ENCODE measurements at places on chromosomes 11 and 22.

DNA sequence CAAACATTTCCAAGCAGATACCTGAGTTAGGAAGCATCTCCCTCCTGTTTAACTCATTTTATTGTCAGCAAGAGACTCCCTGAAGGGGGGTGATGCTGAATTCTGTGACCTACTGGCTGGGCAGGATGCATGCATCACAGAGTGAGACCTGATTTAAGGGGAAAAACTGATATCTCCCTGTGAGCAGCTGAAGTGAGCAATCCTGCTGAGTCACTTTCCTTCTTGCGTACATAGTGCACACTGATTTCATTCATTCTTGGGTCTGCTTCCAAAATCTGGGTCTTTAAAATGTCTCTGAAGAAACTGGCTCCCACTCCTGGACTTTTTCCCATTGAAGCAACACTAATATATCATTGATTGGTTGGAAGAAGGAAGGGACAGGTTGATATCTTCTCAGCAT, 23.3 kb downstream of the P4HA3 start:
- DNase-seq = no peak

- no peak for DNase-seq
Observed at GRCh38 chr11:76088511-76088910, 117.8 kb downstream of the WNT11 start.

DNA sequence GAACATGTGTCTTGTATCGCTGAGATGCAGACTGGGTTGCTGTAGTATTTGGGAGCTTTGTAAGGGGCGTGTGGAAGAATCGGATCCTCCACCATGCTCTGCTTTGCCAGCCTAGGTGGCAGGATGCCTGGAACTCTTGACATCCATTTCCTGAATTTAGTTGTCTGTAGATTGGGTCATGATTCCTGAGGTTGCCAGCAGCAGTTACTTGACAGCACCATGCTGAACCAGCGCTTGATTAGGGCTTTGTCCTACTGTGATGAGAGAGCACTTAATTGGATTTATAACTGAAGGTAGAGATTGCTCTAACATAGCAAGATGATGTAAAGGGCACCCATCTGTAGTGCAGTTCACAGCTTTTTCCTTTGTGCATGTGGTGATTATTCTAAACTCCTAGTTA, 75.6 kb upstream of the HORMAD2 start:
- no peak for DNase-seq

- DNase-seq = no peak
Observed at GRCh38 chr11:71307811-71308645, 55.7 kb upstream of the SHANK2 start.

DNA sequence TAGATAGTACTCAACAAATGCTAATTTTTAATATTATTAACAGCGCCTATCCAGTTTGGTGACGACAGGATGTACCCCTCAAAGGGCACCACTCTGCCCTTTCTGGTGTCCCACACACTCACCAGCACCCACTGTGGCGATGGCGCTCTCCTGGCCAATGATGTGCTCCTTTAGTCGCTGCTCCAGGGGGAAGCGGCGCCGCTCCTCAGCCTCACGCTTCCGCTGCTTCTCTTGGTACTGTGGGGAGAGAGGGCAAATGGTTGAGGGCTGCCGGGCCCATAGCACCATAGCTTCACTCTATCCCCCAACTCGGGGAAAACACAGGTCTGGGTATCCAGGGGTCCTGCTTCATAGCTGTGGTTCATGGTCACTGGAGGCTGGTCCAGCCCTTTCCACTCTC, 73.0 kb upstream of the PHOX2A start:
- DNase-seq = no peak

DNA sequence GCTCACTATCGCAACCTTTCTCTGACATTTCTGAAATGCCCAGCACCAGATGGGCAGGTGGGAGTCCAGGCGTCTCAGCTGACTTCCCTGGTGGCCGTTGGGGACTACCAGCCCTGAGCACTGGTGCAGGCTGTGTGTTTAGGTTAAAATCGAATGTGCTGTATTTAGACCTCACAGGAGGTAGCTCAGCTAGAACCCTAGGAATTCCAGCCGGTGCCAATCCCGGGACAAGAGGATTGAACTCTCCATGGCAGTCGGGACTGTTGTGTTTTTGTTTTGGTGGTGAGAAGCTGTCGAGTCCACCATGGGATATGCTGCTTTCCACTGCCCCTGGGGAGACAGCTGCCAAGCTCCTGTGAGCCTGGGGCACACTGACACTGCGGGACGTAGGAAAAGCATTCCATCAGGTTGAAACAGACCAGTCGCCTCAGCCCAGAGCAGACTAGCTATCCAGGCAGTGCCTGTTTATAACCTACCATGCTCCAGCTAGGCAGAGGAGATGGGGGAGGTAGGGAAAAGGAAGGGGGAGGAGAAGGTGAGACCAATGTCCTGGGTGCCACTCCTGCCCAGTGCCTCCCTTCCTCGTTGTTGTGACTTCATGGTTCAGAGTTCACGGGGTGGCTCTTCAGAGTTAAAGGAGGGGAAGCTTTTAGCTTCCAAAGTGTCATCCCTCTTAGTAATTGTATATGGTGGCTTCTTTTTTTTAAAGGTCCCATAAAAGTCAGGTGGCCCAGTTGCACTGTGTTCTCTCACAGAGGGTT, 53.0 kb downstream of the MICAL2 start:
- DNase-seq = no peak

DNA sequence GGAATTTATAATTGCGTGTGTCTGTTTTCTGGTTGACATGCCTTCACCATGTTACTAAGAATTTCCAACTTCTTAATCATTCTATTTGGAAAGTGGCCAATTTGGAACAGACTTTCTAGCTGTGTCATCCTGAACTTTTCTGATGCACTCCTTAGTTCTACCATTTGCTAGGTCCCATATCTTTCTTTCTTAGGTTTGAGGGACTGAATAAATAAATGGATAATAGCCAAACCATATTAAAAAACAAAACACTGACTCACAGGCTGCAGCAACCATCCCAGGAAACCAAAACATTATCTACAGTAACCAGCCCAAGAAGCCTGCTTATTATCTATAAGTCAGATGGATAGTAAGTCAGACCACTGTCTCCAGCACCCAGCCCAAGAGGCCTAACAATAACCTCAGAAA, 57.5 kb upstream of the PLET1 start:
- no peak for DNase-seq

GRCh38 chr11:132962041-132962440, 570.3 kb downstream of the OPCML start:
- no peak for DNase-seq

- no peak for DNase-seq
Observed at GRCh38 chr11:15471048-15471894, 356.5 kb downstream of the INSC start.

GRCh38 chr11:10498426-10499250, 42.3 kb downstream of the RNF141 start:
- no peak for DNase-seq

DNA sequence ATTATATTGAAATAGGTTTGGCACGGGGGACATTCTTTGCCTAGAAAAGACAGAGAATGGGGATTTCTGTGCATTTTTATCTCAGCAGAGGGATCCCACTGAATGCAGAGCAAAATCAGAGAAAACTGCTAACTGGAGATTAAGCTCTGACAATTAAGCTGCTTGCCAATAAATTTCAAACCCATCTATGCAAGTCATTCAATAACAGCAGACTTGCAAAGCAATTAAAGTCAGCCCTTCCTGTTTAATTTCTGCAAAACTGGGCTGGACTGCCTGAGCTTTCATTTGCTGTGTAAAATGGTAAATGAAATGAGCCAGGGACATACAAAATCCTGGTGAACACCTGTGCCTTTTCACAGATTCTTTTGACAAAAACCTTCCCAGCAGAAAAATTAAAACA, 1273.9 kb upstream of the CNTN5 start:
- DNase-seq = no peak

Data from activated gamma-delta T cell treated with anti-CD3 and anti-CD28 coated beads, Interleukin-2, amount 50 U/mL, for 16 hours (primary cell).